GM10248 (cell line): ENCODE measurements at places on chromosomes 6 and 20.

DNA sequence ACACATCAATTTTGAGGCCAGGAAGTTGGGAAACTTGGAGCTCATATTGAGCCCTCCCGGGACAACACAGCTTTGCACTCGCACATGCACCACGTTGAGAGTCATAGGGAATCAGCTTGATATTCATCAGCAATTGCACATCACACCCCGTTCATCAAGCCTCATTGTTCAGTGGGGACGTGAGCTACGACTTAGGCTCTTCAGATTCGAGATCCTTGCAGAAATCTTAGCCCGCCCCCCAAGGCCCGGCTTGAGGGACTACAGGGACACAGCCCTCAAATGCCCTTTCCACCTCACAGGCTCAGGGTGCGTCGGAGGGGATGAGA lies 93.0 kb upstream of the MAFB start:
- DNase-seq = no peak

DNA sequence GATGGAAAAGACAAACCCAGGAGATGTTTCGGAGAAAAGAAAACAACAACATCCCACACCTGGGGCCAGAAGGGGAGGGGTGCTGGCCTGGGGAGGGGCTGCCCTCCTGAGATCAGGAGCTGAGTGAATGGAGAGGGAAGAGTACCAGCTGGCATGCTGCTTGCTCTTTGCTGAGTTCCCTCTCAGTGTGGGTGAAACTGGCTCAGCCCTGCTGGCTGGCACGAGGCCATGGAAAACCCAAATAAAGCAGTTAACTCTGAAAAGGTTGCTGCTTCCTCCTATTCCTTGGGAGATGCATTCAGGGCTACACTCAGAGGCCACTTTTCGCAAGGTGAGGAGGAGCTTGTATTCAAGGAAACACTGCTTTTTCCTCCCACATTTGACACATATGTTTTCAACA lies 8.0 kb upstream of the KCNK16 start:
- DNase-seq = no peak

DNA sequence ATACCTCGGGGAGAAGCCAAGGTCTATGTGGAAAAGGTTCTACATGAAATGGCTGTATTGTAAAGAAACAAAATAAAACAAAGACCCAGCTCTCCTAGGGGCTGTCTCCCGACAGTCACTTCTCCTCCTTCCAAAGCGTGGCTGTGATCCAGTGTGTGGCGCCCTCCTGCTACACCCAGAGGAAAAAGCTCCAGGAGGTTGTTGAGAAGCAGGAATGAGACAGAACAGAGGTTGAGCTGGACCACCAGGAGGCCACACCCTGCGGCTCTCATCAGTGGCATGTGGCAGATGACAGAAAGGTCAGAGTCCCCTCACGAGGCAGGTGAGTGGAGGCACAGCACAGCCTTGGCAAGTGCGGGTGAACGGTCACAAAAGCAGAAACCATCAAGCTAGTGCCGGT lies 236.0 kb downstream of the TBXT start:
- no peak for DNase-seq

DNA sequence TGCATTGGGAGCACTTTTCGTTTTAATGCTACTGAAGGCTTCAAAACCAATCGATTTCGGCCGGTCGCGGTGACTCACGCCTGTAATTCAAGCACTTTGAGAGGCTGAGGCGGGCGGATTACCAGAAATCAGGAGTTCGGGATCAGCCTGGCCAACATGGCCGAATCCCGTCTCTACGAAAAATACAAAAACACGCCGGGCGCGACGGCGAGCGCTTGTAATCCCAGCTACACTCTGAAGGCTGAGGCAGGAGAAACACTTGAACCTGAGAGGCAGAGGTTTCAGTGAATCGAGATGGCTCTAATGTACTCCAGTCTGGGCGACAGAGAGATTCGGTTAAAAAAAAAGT lies 58.4 kb downstream of the TRIM38 start:
- DNase-seq = no peak

- peak; percentile 41 for DNase-seq
Observed at GRCh38 chr6:135464634-135465033, 32.9 kb downstream of the AHI1 start.

DNA sequence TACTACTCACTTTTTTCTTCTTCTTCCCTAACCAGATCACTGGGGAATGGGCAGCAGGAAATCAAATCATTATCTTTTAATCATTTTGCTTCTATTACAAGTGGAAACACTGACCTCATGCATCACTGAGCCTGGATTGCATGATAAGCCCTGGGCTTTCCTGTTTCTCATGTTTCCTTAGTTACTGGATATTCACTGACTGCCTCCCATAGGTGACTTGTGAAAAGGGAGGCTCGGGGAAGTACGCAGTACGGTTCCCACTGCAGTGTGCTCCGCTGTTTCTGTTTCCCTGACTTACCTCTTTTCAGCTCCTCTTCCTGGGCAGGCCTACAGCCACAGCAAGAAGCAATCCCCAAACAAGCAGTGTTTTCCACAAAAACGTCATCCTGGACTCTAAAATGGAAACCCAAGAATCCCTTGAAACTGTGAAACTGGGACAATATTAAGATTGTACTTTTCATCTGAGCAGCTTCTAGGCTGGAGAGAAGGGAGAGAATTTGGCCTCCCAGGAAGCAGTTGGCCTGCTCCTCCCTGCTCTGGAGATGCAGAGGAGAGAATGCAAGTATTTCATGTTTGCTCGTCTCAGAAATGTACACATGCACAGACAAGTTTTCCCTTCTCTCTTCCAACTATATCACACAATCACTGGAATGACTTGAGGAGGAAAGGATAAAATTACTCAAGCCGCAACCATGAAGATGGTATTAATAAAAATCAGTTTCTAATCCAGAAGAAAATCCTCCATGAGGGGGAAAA lies 13.1 kb downstream of the BTNL2 start:
- DNase-seq = no peak

- DNase-seq = no peak
Observed at GRCh38 chr6:219019-219570, 73.2 kb upstream of the DUSP22 start.

- DNase-seq = no peak
Observed at GRCh38 chr20:25081065-25081729, 744 bp downstream of the VSX1 start.

DNA sequence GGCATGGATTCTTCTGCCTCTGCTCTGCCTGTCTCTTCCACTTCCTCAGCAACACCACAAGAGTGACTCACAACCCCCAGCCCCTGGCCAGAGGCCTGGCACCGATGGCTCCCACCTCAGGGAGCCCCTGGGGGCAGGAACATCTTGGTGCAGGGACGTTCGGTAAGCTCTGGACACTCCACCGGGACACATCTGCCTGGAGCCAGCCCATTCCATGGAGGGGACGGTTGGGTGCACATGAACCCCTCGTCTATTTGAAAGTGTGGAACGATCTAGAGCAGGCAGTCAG lies 246.5 kb downstream of the ERMARD start:
- DNase-seq = no peak

DNA sequence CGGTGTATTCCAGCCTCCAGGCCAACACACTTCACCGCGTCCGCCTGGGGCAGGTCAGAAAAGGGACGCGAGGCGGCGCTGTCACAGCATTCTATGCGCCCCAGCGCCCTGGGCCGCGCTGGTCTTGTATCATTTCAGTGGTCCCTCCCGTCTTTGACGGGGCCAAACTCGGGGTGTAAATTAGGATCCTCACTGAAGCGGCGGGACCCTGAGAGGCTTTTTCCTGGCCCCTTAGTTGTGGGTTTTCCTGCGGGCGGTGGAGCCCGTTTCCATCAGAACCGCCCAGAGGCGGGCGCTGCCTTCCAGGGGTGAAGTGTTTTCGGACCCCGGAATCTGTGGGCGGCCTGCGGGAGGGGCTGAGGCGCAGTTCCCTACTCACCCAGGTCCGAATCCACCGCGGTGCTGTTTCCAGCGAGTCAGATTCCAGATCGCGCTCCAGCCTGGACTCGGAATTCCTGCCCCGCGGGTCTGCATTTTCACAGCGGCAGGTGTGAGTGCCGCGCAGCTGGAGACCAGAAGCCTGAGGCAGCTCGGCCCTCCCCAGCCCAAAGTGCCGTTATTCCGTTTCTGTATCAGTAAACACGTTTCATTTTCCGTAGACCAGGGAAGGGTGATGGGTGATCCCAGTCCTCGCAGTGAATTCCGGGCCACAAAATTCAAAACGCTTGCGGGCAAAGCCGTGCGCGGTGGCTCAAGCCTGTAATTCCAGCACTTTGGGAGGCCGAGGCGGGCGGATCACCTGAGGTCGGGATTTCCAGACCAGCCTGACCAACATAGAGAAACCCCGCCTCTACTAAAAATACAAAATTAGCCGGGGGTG lies 3.9 kb upstream of the MICB start:
- peak; percentile 64 for DNase-seq

DNA sequence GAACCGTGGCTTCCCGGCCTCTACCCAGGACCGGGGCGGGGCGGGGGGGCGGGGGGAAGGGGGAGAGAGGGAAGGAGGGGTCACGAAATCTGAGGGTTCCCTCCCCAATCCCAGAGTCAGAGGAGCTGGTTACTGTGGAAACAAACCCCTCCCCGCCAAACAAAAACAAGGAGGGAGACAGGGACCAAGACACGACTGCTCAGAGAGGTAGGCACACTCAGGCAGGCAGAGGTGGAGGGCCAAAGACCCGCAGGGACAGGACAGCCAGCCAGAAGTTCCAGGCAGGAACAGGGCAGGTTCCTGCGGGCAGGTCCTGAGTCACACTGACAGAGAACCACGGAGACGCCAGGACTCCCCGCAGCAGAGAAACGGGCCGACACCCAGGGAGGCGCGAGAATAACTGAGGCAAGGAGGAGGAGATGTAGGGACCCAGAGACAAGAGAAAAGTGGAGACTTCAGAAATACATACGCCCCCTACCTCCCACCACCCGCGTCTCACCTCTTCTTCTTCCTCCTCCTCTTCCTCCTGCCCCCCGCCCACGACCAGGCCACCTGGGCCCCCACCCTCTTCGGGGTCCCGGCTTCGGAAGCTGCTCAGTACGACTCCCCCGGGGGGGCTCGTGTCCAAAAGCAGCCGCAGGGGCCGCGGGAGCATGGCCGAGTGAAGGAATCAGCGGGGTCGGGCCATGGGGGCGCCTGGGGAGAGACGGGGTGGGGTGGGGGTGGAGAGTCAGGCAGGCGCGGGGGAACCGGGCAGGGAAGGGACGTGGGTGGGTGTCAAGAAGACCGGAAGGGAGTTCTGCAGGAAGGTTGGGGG lies 578 bp downstream of the RGL2 start:
- peak; percentile 85 for DNase-seq

DNA sequence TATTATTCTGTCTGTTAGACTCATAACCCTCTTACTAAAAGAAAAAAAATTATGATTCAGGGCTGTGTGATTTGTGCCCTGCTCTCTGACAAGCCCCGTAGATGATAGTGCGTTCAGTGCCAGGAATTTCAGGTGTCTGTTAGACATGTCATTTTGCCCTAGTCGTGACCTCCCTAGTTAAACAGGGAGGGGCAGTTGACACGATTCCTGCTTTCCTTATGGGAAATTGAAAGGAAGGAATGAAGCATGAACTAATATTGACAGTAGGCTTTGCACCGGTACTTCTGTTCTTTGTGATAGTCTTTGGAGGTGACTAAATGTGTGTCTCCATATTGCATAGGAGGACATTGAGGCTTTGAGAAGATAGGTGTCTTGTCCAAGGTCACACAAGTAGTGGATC lies 26.3 kb downstream of the RPRD1B start:
- no peak for DNase-seq

DNA sequence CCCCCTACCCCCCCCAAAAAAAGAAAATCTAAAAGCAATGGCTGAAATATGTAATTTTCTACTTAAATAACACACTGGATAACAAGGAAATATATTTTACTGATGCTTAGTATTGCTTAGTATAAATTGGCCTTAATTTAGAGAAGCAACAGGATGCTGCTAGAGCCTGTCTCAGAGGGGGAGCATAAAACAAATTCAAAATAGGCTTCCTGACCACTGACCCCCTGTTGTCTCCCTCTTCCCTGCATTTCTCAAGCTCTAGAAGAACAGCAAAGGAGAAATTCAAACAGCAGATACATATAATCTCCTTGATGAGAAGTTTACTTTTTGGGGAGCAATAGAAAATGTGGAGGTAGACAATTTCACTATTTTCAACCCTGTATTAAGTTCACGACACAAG lies 631.1 kb upstream of the GJE1 start:
- no peak for DNase-seq

DNA sequence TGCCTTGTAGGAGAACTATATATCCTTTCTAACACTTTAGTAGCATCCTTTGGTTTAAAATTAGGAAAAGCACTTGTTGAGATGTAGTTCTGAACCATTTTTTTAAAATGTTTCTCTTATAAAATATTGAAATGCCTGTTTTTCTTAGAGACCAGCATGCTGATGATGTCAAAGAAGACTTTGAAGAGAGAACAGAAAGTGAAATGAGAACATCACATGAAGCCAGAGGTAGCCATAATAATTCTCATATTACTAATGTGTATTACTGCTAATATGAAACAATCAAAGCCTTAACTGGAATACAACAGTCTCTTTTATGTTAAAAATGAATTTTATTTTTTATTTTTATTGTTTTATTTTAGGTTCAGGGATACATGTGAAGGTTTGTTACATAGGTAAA lies 102.0 kb downstream of the SAMD3 start:
- DNase-seq = no peak

DNA sequence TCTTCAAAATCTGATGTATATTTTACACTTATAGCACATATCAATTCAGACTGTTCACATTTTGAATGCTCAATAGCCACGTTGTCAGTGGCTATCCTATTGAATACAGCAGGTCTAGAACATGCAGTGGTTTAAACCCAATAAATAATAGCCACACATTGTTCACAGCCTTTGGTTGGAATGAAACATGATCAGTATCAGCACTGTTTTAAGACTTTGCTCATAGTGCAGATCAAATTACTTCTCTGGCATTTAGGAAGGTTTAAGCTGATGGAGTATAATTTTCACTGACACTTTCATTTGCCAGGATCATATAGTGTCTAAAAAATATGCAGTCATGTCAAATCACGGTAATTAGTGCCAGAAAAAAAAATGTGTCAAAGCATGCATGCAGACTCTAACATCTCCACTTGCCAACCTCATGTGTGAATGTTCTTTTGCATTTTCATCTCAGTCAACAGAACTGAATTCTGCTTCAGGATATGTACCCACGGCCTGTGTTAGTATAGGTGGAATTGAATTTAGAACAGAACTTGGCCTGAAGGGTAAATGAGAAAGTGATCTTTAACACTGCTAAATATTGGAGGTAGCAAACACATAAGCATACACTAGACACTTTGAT lies 184.1 kb downstream of the SLC24A3 start:
- DNase-seq = no peak

DNA sequence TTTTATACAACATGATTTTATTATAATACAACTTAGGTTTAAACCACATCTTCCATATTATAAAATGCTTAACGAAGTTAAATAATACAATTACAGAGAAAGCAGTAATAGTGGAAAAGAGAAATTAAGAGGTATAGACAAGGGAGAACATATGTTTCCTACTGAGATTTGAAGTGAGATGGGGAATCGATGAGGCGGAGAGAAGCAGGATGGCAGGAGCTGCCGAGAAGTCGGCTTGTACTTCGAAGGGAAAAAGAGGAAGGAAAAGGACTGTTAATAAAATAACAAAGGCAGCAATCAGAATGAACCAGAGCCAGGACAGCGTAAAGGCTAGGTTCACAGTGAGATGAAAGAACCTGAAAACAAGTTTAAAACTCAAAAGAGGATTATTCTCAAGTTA lies 15.4 kb downstream of the FBXL4 start:
- DNase-seq = no peak

GRCh38 chr20:11754451-11754850 lies 163.2 kb upstream of the BTBD3 start:
- no peak for DNase-seq

- peak; percentile 54 for DNase-seq
Observed at GRCh38 chr6:92723390-92723931, 695.9 kb downstream of the EPHA7 start.

- no peak for DNase-seq
Observed at GRCh38 chr6:130670142-130670541, 157.1 kb upstream of the SMLR1 start.
